ENCODE measurements at places on chromosomes 6 and 20.
A peak's percentile ranks its signal among the peaks of the same experiment; 100 is the strongest.

DNA sequence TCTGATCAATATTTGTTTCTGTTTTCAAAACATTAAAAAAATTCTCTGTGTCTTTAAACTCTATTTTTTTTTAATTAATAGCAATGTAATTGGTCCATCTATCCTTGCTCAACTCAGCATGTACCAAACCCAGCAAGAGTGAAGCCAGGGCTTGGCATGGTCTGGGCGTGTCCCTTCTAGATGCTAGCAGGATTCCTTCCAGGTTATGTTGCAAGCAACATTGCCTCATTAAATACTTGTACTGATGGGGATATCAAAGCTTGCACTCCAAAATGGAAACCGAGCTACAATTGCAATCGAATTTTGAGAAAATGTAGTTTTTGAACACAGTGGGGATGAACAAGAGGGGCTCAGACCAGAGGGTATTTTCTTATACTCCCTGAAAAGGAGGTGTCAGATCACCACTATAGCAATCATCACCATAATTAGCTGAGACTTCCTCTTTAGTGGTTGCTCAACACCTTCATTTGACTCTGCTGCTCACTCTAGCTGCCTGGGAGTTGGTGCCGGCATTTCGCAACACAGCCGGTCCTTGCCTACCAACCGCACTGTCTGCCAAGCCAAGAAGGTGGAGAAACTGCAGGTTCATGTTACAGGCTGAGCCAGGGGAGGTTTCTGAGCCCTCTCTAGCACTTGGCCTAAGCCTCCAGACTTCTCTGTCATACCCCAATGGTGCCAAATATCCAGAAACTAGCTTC is 67.8 kb upstream of the RALGAPA2 start:
- DNase-seq: peak; percentile 18

GRCh38 chr6:108650325-108650724 is 89.6 kb downstream of the FOXO3 start:
- no peak for DNase-seq

- DNase-seq: no peak
Observed at GRCh38 chr20:41175727-41176330, 38.5 kb downstream of the PLCG1 start.

DNA sequence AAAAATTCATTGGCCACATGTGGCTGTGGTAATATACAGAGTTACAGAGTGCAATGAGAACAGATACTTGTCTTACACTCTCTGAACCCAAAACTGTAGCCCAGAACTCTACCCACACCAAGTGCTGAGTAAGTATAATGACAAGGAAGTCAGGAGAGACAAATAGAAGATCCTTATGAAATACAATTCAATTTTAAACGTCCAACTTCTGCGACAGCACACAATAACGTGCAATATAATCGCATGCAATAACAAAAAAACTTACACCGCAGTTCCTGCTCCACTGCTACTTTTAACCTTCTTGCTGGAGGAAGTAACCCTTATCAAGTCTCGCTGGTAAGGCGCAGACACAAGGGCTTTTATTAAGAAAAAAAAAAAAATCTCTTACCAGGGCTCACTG is 881 bp downstream of the SFT2D1 start:
- no peak for DNase-seq

GRCh38 chr6:56890683-56891429 is 64.1 kb upstream of the BEND6 start:
- DNase-seq: peak; percentile 72

DNA sequence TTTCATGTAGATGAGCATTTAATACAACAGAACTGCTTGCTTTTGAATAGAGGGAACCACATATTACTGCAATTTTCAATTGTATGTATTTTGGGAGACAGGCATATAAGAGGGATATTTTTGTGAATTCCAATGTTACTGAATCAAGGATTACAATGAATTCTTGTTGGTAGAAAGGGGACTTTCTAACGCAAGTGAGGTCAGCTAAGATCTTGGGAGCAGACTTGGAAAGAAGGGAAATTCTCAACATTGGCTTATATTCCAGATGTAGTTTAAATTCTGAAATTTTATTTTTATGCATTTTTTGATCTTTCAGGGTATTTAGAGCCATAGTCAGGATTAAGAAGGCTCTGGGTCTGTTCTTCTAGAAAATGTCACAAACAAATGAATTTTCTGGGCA is 43.3 kb upstream of the CTAGE9 start:
- DNase-seq: no peak

DNA sequence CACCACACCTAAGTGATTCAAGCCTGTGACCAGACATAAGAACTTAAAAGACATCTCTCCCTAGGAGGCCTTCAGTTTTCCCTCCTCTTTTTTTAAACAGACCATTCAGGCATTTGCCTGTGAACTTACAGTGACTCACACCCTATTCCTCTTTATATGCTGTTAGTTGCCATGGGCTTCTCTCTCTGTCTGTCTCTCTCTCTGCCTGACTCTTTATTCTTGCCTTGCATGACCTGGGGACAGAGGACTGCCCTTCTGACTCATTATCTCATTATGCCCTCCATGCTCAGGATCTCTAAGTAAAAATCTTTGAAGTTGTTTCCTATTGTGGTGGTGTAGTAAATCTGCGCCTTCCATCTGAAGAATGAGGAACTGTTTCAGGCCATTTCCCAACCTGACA is 442.2 kb upstream of the MAN1A1 start:
- DNase-seq: peak; percentile 62

DNA sequence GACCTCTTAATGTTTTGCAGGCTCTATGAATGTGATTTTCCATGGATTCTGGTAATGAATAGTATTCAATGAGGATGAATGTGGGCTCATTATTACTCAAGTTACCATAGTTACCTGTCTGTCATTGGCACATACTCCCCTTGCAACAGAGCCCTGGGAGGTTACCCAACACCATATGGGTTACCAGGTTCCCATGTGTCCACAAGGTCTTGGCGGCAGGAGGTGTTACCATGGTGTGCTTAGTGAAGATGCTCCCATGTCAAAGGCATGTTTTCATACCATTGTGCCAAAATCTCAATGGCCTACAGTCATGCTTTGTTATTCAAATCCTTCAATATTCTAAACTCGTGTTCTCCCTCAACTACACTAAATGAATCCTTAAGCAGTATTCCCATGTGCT is 232.5 kb downstream of the HDGFL1 start:
- no peak for DNase-seq

GRCh38 chr6:25122001-25122400 is 157.2 kb upstream of the CARMIL1 start:
- no peak for DNase-seq

GRCh38 chr6:7901056-7901455 is 9.5 kb downstream of the TXNDC5 start:
- no peak for DNase-seq
